CD8-positive, alpha-beta memory T cell (primary cell): ENCODE measurements at places on chromosomes 7 and 10.

DNA sequence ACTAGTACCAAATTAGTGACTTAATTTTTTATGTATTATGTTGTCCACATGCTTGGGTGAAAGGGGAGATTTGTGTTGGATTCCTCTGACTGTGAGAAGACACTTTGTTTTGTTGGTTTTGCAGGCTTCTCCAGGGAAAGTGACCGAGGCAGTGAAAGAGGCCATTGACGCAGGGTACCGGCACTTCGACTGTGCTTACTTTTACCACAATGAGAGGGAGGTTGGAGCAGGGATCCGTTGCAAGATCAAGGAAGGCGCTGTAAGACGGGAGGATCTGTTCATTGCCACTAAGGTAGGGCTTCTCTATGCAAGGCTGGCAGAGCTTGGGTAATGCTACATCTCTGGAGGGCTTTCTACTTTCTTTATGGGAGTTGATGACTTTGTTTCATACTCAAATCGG, 4.5 kb downstream of the AKR1E2 start:
- DNase-seq, result no peak

DNA sequence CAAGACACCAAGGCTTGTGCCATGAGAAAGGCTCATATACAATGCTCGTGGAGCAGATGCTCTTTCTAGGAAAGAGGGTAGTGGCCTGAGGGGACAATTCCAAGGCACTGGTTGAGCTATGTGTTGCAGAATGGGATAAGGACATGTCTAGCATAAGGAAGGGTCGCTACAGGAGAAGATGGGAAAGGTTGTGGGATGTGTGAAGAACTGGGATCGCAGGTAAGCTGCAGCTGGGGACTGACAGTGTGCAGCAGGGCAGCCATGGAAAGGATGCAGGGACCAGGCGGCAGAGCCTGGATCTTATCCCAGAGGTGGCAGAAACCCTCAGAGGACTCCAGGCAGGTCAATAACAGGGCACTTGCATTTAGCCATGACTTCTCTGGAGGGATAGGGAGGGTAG, 56.1 kb downstream of the COBL start:
- DNase-seq, result no peak

GRCh38 chr7:15309872-15310271, 251.9 kb downstream of the AGMO start:
- DNase-seq, result no peak

- no peak for DNase-seq
Measured at GRCh38 chr7:138753150-138753518, 44.7 kb upstream of the TMEM213 start.

DNA sequence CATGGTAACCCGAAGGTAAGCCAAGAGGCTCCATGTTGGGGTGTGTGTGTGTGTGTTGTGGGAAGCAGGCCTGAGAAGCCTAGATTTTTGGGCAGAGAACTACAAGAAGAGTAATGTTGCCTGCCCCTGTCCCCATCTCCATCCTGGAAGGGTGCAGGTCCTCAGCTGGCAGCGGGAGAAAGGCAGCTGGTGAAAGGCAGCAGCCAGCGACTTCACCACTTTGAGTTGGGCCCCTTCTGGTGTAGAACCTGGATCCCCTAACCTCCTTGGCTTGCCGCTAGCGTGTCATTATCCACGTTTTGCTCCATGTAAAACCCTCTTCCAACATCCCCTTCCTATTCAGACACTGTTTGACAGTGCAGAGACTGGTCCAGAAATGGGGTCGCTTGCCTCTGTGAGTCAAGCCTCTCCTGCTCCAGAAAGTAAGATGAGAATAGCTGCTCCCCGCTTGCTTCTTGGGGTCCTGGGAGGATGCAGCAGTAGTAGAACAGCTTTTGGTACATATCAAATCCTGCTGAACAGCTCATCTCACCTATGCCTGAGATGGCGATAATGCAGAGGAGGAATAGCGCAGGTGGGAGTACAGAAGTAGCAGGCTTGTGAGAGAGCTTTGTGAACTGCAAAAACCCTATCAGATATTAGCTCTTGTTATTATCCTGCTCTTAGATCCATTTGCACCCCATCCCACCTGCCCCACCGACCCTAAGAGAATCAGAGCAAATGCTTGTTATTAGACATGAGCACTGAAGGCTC, 22.1 kb upstream of the CDH23 start:
- DNase-seq, result no peak

DNA sequence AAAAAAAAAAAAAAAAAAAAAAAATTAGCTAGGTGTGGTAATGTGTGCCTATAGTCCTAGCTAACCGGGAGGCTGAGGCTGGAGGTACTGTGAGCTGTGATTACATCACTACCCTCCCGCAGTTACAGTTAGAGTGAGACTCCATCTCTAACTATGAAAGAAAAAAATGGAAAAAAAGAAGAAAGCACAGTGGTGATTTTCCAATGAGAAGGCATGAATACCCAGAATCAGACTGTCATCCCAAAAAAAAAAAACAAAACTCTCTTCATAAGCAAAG, 269.9 kb upstream of the MKLN1 start:
- no peak for DNase-seq

- DNase-seq, result no peak
Measured at GRCh38 chr7:152931633-152932032, 172.1 kb downstream of the ACTR3B start.

DNA sequence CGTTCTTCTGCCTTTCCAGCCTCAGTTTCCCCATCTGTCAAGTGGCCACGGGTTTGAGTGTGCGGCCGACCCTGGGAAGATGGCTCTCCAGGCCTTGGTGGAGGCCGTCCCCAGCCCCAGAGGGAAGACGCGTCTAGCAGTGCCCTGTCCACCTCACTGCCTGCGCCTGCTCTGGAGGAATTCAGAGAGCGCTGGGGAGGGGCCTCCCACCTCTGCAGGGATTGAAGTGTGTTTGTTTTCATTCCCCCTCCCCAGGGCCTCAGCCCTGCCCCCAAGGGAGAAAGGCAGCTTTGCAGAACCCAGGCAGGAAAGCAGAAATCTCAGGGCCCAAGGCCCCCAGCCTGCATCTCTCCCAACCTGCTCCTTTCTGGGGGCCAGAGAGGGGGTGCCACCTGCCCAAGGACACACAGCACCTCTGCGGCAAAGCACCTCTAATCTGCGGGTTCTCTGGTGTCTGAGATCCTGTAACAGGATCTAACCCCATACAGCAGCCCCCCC, 91.0 kb downstream of the MICALL2 start:
- DNase-seq, result no peak

GRCh38 chr10:63520500-63521415, at the start of gene REEP3:
Gene REEP3 (plus strand): TSS chr10:63521401. CDS start chr10:63521546, 145 bp downstream.
- DNase-seq, result peak; percentile 48

DNA sequence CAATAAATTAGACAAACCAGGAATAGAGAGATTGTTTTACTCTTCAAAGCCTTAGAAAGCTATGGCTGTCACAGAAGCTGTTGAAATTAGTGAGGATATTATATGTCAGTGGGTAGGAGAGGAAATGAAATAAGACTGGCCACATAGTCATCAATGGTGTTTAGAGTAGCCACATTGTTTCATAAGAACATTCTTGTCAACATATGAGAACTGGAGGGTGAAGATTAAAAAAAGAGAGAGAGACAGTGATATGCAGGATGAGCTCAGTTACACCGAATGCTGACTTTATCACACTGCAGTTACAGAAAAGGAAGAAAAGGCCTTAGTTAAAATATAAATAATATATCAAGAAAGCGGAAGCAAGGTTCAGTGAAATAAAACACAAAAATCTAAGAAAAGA, 412.0 kb downstream of the CNTNAP2 start:
- no peak for DNase-seq

GRCh38 chr10:51759896-51760534, 60.6 kb upstream of the CSTF2T start:
- DNase-seq, result no peak

DNA sequence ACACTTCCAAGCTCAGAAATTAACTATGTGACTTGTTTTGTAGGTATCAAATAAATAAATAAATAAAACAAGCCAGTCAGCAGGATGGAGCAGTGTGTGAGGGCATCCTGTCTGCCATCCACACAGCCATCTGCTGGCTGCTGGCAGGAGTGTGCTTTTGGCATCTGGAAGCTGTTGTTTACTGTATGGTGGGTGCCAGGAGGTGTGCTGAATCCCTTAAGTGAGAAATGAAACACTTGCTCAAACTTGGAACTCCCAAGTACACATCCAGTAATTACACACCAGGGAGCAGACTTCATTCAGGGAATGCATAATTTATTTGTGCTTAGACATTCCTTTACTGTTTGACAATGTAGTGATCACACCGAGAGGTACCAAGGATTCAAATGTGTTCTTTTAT, 16.9 kb upstream of the TAX1BP1 start:
- no peak for DNase-seq

DNA sequence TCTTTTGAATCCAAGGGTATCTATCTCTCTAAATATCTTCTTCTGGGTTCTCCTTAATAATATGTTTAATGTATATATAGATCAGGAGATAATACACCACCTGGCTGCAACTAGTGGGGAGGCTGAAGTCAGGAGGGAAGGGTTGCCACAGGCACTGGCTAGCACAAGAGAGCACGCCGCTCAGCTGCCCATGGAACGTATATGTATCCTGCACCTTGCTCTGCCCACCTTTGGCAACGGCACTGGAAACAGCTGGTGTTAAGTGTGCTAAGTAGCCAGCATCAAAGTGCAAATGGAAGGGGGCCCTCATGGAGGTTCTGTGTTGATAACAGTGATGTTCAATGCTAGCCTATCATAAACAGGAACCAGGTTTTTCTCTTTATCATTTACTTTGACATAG, 49.8 kb upstream of the FAM133B start:
- DNase-seq, result no peak

GRCh38 chr10:102613286-102613685, 31.0 kb upstream of the TRIM8 start:
- peak; percentile 25 for DNase-seq

DNA sequence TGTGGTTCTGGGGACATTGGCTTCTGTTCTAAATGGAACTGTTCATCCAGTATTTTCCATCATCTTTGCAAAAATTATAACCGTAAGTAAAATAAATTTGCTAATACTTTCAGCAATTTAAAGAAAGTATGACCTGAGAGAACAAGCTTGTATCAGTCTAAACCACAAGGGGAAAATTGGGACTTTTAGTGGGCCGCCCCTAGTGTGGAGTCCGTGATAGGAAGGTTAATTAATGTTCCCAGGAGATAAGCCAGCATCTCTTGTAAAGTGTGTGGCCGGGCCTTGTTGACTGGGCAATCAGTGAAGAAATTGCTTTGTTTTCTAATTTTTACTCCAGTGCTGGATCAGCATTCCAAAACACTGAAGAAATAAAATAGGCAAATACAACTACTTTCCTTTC, 83.0 kb downstream of the ABCB5 start:
- DNase-seq, result no peak

- DNase-seq, result no peak
Measured at GRCh38 chr7:114843102-114843501, 78.8 kb upstream of the MDFIC start.

DNA sequence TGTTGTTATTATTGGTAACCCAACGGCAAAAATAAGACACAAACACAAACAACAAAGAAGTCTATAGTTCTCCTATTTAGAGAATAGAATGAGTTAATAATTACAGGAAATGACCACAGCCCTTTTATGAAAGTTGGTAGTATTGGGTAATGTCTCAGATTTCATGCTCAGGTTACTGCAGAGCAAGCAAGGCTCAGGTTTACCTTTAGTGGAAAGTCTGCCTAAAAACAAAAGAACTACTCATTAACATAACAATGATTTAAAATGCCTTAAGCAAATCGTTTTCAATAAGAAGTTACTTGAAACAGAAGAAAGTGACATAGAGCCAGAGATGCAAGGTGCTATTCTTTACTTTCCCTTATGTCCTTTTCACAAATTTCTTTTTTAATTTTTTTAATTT, 441.2 kb downstream of the PLXDC2 start:
- no peak for DNase-seq

DNA sequence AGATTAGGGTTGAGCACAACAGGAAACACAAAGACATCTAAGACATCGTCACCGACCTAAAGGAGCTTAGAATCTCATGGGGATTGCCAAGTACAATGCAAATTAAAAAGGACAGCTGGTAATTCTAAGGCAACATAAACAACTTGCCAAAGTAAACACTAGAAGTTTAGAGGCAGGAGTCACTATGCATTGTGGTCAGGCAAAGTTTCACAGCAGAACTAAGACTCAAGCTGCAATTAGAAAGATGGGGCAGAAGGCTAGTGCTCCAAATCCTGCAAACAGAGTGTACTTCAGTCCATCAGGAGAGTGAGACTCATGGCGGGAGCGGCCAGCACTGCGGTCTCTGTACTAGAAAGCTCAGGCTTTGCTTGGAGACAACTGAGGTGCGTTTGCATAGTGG, 52.7 kb downstream of the HIPK2 start:
- no peak for DNase-seq

DNA sequence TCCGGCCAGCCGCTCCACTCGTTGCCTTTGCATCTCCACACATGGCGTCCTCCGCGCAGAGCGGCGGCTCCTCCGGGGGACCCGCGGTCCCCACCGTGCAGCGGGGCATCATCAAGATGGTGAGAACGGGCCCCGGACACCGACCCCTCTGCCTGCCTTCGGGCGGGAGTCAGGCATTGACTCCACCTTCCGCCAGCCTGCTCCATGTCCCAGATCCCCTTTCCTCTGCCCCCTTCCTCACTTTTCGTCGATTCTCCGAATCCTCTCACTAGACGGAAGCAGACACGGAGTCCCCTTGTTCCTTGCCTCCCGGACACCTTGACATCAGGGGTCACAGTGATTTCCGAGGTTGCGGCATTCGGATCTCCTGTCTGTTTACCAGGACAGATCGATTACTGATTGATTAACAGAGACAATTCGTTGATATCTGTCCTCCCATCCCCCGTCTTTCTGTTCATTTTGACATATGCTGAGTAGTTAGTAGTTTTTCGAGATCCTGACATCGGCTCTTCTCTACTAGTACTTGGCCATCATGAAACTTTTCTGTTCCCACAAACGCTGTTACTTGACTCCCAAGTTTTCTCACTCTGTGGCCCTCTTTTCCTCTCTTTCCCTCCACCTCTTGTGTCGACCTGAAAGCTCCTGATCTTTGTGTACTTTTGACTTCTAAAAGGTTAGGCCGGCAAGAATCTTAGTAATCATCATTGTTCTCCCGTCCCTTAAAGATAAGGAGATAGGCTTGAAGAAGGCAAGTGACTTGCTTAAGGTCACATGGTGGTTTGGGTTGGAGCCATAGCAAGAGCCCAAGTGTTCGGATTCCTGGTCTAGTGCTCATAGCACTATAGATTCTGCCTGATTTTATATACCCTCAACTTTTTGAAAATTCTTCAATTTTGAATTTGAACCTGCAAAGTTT, 597 bp downstream of the SND1 start:
- DNase-seq, result no peak

- no peak for DNase-seq
Measured at GRCh38 chr7:36852017-36852416, 127.7 kb upstream of the AOAH start.

GRCh38 chr10:118917701-118918100, 111.8 kb upstream of the NANOS1 start:
- no peak for DNase-seq
